ENCODE measurements at places on chromosomes 6 and 20.

DNA sequence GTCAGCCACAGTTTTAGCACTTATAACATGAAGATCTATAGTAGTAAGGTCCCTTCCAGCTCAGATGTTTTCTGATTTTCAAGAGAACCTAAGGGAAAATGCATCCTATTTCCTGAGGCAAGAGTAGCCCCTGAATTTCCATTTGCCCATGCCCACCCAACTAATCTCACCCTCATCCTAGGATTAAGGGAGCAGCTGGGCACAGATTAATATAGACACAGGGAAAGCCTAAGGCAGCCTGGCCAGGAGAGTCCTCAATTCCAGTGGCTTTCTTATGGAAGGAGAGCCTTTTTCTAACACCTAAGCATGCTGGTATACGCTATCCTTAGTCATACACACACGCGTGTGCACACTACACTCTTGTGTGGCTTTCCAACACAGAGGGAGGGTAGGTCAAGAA lies 1.5 kb downstream of the APOBEC2 start:
- DNase-seq: no peak

GRCh38 chr6:121857551-121857950 lies 422.1 kb downstream of the GJA1 start:
- no peak for DNase-seq

DNA sequence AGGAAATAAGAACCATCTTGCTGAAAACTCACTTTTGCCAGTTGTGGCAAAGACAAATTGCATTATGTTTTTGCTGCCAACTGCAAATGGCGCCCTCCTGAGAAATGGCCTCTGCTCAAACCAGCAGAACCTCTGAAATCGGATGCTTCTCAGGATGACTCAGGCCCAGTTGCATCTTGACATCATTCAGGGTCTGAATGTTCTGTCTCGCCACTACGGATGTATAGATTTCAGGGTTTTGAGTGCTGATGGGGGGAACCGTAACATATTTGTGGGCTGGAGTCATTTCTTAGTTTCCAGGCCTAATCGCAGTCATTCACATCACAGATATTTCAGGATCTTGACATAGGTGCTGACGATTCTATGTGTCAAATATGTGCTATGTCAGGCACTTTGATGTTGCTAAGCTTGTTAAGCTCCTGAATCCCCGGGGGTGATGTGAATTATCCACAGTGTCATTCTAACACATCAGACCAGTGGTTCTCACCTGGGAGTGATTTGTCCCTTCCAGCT lies 207.1 kb downstream of the NFATC2 start:
- DNase-seq: no peak

DNA sequence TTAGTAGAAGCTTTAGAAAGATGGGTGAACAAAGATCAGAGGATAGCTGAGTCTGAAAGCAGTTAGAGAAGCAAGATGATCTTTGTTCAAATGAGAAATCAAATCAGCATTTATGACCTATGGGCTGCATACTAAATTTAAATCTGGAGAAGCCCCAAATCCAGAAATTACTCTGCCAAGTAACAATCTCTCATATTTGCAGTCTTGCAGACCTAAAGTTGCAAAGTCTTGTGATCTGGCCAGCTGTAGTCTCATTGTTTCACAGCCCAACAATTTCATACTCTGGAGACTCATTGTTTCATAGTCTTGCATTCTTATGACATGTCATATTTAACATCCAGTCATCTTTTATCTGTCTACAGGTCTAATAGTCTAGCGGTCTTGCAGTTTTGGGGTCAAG lies 364.9 kb upstream of the RSPO3 start:
- DNase-seq: no peak

- no peak for DNase-seq
Observed at GRCh38 chr20:61316346-61316745, 64.3 kb downstream of the CDH4 start.
